ENCODE measurements at places on chromosomes 1 and 21. TPM values are rescaled to one million over a fixed set of nuclear protein-coding genes. Genes with fewer than 3 reads are reported as not detected.

The CD1E gene
- not detected for total RNA-seq

The SPATA17 gene
- total RNA-seq: not detected

The BCAN gene
- total RNA-seq: 0.16 TPM

The FCRL1 gene
- total RNA-seq: 0.32 TPM

The GJA8 gene
- total RNA-seq: not detected

The PAX7 gene
- not detected for total RNA-seq

The GUCA2B gene
- not detected for total RNA-seq

The CORT gene
- not detected for total RNA-seq

The GCLM gene
- 81.9 TPM for total RNA-seq

The ACAP3 gene
- total RNA-seq: 36.6 TPM

The PKLR gene
- not detected for total RNA-seq

The RAB7B gene
- total RNA-seq: 6.0 TPM

The KIF2C gene
- 0.26 TPM for total RNA-seq

The GPR25 gene
- not detected for total RNA-seq

The EPHA10 gene
- not detected for total RNA-seq

The FCRLA gene
- not detected for total RNA-seq

The VANGL2 gene
- 1.7 TPM for total RNA-seq

The FAM151A gene
- total RNA-seq: 0.84 TPM

The FCRL5 gene
- total RNA-seq: 0.13 TPM
